ENCODE measurements at places on chromosomes 12 and 14. TPM values are rescaled to one million over a fixed set of nuclear protein-coding genes. Genes with fewer than 3 reads are reported as not detected.

GRCh38 chr14:100323121-100323941 is at the start of gene SLC25A47:
Gene SLC25A47, plus strand, starts transcription at chr14:100323339. Its CDS starts 76 bp downstream, at chr14:100323415.
- DNase-seq, result no peak

- peak; percentile 70 for DNase-seq
Observed at GRCh38 chr12:130870442-130871285, 1.2 kb upstream of the RAN start.

- no peak for DNase-seq
Observed at GRCh38 chr14:79011091-79011919, 841.1 kb downstream of the NRXN3 start.

DNA sequence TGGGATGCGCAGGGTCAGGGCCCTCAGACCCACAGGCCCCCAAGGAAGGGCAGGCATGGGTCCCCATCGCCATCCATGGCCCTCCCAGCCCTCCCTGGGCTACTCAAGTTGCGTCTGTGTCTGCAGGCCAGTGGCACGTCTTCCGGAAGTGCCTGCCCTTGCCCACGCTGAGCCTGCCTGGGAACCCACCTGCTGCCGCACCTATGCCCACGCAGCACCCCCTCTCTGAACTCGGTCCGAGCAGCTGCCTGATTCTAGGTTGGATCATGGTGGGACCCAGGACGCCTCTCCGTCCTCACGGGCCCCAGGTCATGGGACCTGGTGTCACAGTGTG is 182.8 kb downstream of the ADGRD1 start:
- no peak for DNase-seq

- DNase-seq, result no peak
Observed at GRCh38 chr12:127761880-127762279, 505.1 kb upstream of the TMEM132C start.

DNA sequence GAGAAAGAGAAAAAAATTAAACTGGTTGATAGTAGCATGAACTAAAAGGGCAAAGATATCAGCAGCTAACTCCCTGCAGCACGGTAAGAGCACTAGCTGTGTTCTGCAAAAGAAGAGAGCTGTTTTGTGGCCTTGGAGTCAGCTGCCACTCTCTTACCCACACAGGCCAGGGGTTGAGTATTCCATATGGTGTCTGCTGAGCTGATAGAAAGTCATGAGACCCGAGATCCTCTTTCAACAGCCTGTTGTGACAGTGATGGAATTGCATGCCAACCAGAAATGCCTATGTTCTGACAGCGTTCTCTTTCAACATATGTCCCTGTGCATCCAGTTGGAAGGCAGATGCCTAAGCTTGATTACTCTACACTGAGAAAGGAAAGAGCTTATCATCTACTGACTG is 39.9 kb downstream of the TMTC1 start:
- no peak for DNase-seq

The VEZT gene
- total RNA-seq, result 44.5 TPM

GRCh38 chr12:127172861-127173260 is 1094.1 kb upstream of the TMEM132C start:
- DNase-seq, result no peak

The IFNG-AS1 gene
- total RNA-seq, result not detected
